SJCRH30 (cell line): ENCODE measurements at places on chromosomes 11 and 22. TPM values are rescaled to one million over a fixed set of nuclear protein-coding genes. Genes with fewer than 3 reads are reported as not detected.

- DNase-seq: peak; percentile 45
Observed at GRCh38 chr11:77819921-77820564, 479 bp downstream of the RSF1 start.

CCND1 gene
- total RNA-seq: 80.3 and 81.9 TPM in 2 replicates

- no peak for DNase-seq
Observed at GRCh38 chr11:73239111-73239521, 21.0 kb downstream of the P2RY2 start.

DNA sequence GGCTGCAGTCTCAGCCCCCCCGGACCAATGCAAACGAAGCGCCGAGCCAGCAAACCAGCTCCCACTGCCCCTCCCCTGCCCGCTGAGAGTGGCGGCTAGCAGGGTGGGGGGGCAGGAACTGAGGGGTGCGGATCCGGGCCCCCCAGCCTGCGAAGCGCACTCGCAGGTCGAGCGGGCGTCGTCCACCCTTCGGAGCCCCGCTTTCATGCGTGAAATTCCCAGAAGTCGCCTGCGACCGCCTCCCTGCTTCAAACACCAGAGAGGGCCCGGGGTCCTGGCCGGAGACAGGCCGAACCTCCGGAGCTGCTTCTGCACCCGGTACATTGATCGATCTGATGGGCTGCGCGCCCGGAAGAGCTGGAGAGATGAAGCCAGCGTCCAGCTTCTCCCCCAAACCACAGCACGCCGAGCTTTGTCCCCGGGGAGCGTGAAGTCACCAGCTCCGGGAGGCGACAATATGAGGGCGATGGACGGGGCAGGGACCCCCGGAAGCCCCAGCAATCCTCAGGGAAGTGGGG is 646 bp upstream of the PATZ1 start:
- DNase-seq: peak; percentile 71

MS4A7 gene
- not detected in 2 replicates for total RNA-seq

GRCh38 chr22:21761086-21761485 is 25.5 kb upstream of the YPEL1 start:
- no peak for DNase-seq

- peak; percentile 34 for DNase-seq
Observed at GRCh38 chr11:90476442-90477007, 253.7 kb upstream of the CHORDC1 start.

DNA sequence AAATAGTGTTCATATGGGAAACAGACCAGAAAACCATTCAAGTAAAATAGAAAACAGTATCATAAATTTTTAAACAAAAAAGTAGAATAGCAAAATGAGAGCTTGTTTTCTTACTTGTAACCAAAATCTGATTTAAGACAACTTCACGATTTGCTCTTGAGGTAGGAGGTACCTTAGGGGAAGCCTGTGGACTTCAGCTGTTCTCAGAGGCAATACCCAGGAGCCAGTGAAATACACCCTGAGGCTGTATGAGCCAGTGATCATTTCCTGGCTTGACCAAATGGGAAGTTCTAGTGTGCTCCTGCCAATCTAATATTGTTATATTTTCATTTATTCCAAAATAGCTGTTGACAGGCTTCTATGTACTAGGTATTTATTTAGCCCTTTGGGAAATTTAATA is 104.8 kb downstream of the ARHGAP42 start:
- peak; percentile 75 for DNase-seq
